ENCODE measurements at places on chromosomes 5 and 9.

- ATAC-seq, result no peak
These were observed 36.4 kb upstream of the DAB2 start for GRCh38 chr5:39461007-39461682.

DNA sequence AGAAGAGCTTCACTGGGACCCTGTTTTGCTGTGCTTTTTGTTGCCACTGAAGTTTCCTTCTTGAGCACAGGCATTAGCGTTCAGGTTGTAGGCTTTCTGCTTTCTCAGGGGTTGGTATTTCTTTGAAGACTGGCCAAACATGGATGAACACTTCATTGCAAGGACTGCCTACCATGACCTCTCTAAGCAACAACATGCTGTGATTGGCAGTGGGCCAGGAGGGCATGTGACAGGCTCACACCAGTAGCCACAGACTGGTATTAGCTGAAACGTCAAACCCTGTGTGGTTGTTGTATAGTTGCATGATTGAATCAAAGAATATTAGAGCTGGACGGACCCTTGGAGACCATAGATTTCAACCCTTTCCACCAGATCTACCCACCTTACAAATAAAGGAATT, 20.0 kb upstream of the MLANA start:
- ATAC-seq, result peak; percentile 37

DNA sequence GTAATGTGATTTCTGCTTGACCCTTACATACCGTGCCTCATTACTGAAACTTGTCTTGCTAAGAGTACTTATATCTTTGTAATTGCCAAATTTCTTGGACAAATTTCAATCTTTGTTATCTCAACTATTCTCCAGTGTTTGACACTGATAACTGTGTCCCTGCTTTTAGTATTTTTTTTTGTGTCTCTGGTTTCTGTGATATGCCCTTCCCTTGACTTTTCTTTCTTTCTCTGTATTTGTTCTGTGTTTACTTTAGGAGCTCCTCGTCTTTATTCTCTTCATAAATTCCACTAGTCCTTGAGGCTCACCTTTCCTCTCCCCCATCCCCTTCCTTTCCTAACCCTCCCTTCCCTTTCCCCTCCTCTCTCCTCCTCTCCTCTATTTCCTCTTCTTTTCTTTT, 123.7 kb upstream of the FBXL17 start:
- no peak for ATAC-seq

- ATAC-seq, result no peak
These were observed 103.3 kb upstream of the ZNF608 start for GRCh38 chr5:124849774-124850173.

DNA sequence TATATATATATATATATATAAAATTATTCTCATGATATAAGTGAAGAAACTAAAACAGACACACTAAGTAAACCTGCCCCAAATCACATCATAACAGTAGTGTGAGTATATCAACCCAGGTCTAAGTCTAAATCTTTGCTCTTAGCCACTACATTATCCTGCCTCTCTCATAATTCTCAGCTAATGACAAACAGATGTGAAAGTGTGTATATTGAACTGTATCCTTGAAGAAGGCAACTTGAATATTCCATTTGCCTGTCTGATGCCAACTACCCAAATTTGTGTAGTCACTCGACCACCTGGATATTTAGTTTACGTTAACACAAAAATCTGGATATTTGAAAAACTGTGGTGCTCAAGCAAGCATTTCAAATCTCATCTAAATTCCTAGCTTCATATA, 97.4 kb downstream of the PPP2R2B start:
- ATAC-seq, result no peak

DNA sequence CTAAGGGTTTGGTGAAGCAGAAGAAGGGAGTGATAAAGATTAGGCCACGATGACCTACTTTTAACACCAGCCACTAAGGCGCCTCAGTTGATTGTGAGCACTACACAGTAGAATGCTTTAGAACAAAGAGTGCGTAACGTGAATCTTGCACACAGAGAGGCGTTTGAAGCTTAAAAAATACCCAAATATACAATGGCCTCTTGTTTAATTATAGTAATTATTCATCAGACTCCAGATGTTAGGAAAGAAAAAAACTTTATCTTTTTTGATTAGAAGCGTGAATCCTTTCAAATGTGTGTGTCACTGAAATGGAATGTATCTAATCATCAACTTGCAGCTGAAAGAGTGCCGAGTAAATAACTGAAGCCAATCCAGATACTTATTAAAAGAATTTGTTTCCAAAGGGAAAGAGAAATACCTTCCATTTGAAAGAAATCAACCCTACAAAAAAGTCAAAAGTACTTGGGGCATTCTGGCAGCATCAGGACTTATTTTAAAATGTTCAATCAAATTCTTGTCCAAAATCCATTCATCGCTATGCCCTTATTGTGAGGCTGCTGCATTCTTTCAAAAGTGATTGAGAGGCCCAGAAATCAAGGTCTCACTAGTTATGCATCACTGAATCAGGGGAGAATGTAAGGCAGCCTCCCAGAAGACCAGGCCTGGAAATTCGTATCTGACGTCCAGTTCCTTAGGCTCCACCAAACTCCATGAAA, 337.5 kb downstream of the ZNF608 start:
- ATAC-seq, result no peak

DNA sequence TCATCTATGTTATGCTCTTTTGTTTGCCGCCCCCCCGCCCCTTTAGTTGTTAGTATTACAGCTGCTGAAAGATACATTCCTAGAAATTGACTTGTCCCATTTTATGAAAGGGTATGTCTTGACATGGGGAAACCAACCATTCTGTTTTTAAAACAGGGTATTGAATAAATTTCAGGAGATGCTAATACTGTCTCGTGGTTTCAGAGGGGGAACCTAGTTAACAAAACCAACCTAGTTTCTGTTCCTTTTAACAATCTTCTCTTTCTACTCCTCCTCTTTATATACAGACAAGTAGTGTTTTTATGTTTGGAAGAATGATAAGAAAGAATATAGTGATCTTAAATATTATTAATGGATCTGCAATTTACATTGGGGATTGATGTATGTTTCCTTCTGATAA, 3.5 kb downstream of the PIP5K1B start:
- ATAC-seq, result no peak

- ATAC-seq, result no peak
These were observed 145.9 kb downstream of the ASTN2 start for GRCh38 chr9:117268847-117269446.

DNA sequence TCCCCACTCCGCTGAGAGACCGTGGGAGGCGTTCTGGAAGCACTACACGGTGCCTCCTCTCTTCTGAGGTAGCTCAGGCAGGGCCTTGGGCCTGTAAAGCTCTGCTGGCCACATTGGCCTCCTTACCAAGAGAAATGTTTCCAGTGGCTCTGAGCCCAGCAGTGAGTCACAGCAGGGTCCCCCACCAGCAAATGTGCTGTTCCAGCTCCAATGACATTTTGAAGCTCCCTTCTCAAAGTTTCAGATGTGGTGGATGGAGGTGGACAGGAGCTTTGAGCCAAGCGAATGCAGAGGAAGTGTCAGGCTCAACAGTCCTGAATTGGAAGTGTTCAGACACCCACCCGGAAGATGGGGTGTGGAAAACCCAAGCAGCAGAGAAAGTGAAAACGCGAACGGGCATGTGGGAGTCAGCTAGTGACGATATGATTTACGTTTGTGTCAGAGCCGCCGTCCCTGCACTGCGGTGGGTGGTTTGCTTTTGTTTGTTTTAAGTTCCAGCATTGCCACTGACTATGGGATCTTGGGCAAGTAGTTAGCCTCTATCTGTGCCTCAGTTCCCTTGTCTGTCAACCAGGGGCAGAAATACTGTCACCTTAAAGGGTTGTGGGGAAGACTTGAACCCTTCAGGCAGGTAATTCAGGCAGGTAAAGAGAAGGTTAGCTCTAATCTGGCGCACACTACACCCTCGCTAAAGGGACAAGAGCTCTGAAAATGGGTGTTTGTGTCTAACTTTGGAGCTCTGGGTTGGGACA, 38.2 kb downstream of the C5orf15 start:
- ATAC-seq, result no peak

- no peak for ATAC-seq
These were observed 61.7 kb downstream of the FBXL17 start for GRCh38 chr5:108320231-108320630.

- ATAC-seq, result no peak
These were observed 41.7 kb upstream of the RPS23 start for GRCh38 chr5:82319651-82320376.

DNA sequence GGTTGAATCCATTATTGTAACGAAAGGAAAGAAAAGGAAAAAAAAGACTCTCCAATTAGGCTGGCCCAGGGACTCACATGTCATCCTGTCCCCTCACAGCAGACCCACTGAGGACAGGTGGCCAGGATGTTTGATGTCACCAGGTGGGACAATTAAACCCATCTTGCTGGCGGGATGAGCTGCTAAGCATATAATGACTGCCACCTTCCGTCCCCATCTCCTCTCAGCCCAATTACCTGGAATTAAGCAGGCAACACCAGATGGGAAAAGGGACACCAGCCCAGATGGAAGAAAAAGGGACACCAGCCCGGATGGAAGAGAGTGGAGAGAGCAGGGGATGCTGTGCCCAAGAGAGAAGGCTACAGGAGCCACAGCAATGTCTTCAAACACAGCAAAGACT, 116.6 kb upstream of the SARDH start:
- ATAC-seq, result no peak

DNA sequence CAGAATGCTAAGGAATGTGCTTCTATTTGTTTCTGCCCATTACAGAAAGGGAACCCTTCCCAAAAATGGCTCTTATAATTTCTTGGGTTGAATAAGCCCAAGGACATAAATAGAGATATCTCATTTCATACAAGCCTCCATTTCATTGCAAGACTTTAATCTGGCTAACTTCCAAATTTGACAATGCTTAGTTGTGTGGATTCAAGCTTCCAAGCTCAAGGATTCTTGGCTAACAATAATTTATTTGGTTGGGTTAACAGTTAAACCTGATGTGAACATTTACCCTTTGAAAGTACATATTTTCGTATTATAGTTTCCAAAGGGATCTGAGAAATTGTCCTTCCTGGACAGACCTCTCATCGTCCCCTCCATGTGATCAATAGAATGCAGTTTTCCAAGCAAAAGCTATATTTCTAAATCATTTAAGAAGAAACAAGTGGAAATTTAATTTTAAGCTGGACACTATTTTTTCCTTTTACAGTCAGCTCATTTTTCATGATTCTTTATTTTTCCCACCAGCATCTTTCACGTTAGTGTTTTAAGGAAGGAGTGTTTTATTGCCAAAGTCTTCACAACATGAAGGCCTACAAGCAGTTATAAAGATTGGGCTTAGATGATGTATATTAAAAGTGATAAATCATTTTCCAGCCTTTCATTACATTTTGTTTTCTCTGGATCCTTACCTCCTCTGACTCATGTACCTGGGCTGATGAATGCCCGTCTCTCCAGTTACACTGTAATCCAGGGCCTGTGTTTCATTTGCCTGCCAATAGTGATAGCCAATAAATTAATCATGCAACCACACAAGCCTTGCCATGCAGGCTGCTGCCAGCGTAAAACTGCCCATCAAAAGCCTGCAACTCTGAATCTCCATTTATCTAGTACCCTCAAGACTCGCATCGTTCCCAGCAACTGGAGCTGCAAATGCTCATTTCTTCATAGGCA, 176.7 kb downstream of the NTRK2 start:
- ATAC-seq, result peak; percentile 76

DNA sequence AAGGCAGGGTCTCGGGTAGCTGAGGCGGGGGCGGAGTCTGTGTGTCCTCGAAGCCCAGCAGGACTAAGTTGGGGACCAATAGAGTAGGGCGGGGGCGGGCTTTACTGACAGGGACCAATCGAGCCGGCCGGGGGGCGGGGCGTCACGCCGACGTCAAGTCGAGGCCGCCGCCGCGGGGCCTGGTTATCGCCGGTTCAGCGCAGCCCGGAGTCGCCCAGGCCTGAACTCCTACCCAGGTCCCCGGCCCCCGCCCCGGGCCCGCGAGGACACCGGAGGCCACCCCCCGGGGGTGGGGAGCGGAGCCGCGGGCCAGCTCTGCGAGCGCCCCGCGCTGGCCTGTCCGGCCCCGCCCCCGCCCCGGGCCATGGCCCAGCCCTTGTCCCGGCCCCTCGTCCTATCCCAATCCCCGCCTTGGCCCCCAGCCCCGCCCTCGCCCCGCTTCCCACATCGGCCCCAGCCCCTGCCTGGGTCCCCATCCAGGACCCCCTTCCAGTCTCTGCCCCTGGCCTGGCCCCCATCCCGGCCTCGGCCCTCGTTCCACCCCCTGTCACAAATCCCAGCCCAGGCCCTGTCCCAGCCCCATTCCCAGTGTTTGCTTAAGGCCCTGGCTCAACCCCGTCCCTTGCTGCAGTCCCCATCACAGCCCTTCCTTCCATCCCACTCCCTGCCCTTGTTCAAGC, at the start of gene TMEM8B:
Gene TMEM8B (plus strand): TSS at position 145 of the 680 bp plus-strand sequence. CDS start 220 bp downstream, at position 365.
- ATAC-seq, result peak; percentile 75

GRCh38 chr9:124084087-124084486, 72.5 kb downstream of the LHX2 start:
- no peak for ATAC-seq

DNA sequence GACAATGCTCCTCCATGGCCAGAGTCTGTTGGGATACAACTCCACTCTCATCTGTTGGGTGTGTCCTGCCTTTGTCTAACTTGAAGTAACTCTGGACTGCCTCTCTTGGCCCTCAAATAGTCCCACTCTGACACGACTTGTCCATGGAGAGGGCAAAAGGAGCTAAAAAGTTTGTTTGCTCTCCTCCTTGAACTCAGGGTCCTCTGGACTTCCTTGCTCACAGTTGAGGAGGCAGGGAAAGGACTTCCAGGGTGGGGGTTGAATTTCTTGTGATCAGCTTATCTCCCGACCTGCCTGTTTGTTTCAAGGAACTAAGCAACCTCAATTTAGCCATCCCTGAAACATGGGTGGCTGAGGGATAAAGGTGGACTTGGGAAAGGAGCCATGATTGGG, 11.7 kb downstream of the DNAJB5 start:
- peak; percentile 30 for ATAC-seq

GRCh38 chr5:97531549-97531948, 348.5 kb upstream of the RIOK2 start:
- no peak for ATAC-seq

- ATAC-seq, result no peak
These were observed 22.6 kb downstream of the CLPTM1L start for GRCh38 chr5:1322036-1322900.

GRCh38 chr9:37255187-37255586, 134.8 kb downstream of the ZCCHC7 start:
- ATAC-seq, result no peak

DNA sequence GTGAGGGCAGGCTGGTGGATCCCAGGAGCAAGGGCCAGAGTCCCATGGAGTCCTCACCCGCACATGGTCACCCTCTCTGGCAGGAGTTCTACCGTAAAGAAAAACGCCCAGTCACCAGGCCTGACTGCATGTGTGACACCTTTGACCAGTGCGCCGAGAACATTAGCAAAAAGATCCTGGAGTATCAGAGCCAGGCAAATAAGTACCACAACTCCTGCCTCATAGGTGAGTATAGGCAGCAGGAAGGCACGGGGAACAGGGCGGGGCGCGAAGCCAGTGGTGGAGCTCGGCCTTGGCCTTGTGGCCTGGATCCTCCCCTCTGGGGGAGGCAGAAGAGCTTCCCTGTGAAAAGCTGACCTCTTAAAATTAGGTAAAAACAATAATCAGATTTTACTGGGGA, 45.4 kb upstream of the TDRD7 start:
- ATAC-seq, result no peak

GRCh38 chr5:176660530-176660859, 13.2 kb downstream of the TSPAN17 start:
- peak; percentile 17 for ATAC-seq
